ENCODE measurements at places on chromosomes 4 and X. TPM values are rescaled to one million over a fixed set of nuclear protein-coding genes. Genes with fewer than 3 reads are reported as not detected.

Gene TMSB15C
- total RNA-seq, result 13.5 TPM

DNA sequence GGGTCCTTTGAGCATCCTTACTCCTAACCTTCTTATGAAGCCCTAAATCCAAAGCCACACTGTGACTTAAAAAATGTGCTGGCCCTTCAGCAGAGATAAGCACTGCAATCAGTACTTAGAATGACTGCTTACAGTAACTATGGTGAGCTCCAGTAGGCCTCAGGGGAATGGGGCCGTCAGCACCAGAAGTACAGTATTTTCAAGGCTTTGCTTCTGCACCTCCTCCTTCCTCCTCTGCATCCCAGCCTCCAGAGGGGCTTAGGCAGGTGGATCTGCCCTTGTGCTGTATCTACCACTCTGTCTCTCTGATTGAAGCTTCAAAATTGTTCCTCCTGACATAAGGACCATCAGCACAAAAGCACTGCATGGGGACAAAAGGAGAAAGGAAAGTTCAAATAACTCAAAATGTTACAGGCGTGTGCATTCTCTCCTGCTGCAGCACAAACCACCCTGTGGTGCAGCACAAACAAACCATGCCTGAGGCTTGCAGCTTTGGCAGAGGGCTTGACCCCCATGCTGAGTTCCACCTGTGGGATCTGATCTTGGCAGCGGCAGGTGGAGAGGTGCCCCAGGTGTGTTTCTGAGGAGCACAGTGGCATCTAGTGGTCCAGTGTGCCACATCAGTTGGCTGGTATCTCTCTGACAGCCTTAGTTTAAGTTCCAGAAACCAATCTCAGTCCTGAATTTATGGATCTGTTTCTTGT lies 164.7 kb downstream of the SOWAHB start:
- ATAC-seq, result no peak

DNA sequence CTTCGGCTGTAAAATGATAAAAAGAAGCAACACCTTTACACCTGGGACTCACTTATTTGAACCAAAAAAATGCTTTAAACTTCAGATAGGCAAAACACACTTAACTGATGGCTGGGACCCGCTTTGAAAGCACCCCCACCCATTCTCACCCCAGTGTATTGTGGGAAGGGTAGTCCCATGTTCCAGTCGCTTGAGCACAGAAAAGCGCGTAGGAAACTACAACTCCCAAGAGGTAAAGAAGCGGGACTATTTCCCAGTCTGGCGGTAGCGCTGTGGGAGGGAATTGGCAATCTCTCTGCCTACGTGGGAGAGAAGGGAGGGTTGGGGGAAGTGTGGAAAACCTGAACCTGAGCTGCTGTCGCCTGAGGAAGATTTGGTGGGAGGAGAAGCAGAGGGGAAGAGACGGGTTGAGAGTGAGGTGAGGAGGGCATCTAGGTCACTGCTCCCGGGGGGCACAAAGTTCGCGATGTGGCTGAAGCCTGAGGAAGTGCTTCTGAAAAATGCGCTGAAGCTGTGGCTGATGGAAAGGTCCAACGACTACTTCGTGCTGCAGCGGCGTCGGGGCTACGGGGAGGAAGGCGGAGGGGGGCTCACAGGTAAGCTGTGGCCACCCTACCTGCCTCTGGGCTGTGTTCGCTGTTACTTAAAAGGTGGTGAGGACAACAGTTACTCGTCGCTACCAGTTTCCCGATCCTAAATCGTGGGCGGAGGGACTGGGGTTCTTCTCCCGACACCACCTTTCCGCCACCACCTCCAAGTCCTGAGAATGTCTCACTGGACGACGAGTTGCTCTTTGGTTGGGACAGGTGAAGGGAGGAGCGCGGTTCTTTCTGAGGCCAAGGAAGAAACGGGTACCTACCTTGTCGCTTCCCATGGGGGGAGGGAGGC lies at the start of gene TBC1D8B:
TBC1D8B (plus strand) TSS at position 286 of the 888 bp plus-strand sequence; CDS start at position 467, 181 bp downstream.
- ATAC-seq, result peak; percentile 100

DNA sequence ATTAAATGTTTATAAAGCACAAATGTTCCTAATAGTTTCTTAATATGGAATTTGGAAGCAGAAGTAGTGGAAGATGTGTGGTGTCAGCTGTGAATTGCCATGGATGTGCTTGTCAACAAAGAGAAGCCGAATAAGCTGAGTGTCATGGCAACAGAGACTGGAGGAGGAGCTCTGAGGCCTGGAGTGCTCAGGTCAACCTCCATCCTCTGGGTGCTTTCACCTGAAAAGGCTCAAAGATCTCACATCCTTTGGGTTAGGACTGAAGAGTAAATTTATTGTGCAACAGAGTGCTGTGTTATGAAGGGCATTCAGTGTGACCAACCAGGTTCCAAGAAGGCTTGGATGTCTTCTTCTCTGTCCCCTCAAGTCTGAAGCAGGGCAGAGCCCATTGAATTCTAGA lies 18.7 kb downstream of the SGMS2 start:
- ATAC-seq, result no peak

GRCh38 chr4:5213087-5213595 lies 161.9 kb downstream of the STK32B start:
- no peak for ATAC-seq

Gene PASD1
- not detected for total RNA-seq

Gene NAT8L
- total RNA-seq, result 5.3 TPM

- ATAC-seq, result no peak
Observed at GRCh38 chr4:85050736-85051135, 84.2 kb upstream of the WDFY3 start.

DNA sequence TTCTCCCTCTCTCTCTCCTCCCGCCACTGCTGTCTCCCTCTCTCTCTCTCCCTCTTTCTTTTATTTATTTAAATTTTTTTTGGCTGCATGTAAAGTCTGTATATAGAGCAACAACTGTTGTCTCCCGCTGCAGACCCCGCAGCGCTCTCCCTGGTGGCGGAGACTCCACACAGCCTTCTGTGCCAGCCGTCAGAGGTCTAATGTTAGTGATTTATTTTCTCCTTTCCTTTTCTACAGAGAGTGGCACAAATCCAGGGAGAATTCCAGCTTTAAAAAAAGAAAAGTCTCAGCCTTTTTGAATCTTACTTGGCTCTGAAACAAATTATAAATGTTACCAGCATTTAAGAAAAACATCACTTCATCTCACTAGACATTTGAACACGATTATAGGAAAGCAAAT lies 106.2 kb downstream of the FAM9B start:
- peak; percentile 46 for ATAC-seq

GRCh38 chrX:2989565-2989964 lies 16.8 kb upstream of the ARSH start:
- ATAC-seq, result no peak

- ATAC-seq, result no peak
Observed at GRCh38 chr4:55366621-55367020, 20.6 kb downstream of the SRD5A3 start.

DNA sequence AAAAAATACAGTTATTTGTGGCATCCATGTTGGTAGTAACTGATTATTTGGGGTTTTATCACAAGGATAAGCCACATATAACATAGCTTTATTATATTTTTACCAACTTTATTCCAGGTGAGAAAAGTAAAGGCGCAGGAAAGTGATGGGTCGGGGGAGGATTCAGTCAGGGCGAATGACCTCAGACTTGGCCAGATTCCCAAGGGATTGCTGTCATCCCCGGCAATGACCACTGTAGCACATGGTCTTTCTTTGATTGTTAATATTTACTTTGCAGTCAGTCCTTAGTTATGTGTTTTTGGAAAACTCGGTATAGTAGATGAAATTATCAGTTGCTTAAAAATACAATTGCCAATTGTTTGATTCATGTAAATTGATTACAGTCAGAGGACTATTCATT lies 17.6 kb downstream of the GRIA3 start:
- ATAC-seq, result no peak

GRCh38 chrX:150513544-150513943 lies 54.9 kb upstream of the MTM1 start:
- ATAC-seq, result no peak

DNA sequence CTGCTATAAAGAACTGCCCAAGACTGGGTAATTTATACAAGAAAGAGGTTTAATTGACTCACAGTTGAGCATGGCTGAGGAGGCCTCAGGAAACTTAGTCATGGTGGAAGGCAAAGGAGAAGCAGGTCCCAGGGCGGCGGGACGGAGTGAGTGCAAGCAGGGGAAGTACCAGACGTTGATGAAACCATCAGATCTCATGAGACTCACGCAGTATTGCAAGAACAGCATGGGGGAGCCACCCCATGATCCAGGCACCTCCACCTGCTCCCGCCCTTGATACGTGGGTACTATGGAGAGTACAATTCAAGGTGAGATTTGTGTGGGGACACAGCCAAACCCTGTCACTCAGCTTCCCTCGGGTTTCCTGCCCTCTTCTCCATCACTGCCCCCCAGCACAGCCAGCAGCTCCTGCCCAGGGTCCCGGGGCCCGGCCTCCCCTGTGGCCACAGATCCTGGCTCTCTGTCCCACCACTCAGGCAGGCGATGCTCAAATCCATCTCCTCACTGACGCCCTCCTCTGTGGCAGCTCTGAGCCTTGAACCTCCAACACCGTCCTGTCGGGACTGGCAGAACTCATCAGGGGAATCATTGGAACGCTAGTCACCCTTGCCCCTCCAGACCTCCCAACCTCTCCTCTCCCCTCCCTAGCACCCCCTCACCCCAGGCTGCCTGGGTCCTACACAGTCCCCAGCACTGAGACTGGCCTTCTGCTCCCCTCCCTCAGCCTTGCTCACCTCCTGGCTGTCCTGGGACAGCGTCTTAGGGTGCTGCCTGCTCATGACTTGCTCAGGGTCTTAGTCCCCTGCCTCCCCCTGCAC lies 37.6 kb downstream of the FGFRL1 start:
- ATAC-seq, result no peak

Gene DDIT4L
- total RNA-seq, result 2.6 TPM

Gene GLRB
- 11.3 TPM for total RNA-seq

All from motor neuron (in vitro differentiated cells).